Right cardiac atrium (tissue), 5 donors: ENCODE measurements at places on chromosomes 16 and 17. TPM values are rescaled to one million over a fixed set of nuclear protein-coding genes. Genes with fewer than 3 reads are reported as not detected.
A peak's percentile ranks its signal among the peaks of the same experiment; 100 is the strongest.

The CACNG4 gene
- total RNA-seq = 0.09 TPM

DNA sequence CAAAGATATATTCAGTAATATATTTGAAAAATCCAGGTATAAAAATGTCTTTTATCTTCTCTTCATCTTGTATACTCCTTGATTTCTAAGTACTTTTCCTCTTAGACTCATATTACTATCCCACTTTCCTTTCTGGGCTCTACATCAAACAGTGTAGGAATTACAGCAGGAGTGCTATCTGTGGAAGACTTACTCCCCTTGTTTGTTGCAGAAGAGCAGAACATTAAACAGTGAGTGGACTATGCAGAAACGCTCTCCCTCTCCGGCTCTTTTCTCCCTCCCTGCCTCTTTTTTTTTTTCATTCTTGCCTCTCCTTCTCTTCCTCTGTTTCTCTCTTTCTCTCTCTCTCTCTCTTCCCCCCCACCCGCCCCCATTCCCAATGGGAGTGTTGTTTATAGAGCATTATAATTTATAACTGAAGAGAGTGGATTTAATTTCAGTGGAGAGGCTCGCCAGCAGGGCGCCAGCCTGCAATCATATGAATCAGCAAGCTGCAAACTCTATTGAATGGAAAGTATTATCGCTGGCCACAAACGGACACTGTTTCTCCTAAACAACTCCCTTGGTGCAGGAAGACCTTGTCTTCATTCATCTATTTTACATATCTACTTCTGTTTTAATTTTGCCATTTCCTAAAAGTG lies 242.3 kb upstream of the TBX2 start:
- DNase-seq = no peak

DNA sequence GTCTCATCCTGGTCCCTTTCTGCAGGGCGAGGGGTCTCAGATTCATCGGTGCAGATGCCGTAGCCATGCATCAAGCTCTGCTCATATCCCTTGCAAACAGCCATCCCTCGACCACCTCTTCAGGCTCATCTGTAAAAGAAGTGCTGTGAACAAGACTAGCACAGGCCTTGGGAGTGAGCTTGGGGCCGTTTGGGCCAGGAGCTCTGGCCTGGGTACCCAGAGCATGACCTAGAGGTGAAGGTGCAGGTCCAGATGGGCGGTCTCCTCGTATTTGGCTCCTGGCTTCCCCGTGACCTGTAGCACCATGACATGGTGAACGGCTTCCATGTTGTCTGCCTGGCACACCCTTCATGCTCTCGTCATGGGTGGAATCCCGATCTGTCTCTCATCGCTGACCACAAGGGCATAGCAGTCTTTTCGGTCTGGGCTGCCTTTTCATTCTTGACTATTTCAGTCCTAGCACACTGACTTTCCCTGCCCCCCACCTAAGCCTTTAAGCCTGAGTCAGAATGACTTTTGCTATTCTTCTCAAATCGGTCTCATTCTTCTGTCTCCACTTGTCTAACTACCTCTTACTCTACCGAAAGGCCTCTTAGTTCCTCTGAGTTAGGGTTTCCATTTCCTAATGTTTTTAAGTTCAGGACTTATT lies 216.0 kb downstream of the FOXL1 start:
- no peak for DNase-seq

- DNase-seq = no peak
Observed at GRCh38 chr16:77890075-77890474, 101.7 kb downstream of the VAT1L start.

DNA sequence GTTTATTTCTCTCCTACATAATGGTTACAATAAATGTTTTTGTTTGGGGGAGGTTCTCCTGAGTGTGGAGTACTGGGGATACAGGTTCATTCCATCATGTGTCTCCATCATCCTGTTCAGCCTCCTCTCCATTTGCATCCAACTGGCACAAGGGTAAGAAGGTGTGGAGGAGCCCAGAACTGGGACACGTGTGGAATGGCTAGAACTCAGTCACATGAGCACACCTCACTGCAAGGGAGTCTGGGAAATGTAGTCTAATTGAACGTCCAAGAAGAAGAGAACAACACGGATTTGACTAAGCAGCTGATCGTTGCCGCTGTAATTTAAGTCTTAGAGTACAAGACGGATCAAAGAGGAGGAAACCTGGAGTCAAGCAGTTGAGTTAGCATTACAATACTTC lies 6.1 kb downstream of the OR1A1 start:
- DNase-seq = no peak

DNA sequence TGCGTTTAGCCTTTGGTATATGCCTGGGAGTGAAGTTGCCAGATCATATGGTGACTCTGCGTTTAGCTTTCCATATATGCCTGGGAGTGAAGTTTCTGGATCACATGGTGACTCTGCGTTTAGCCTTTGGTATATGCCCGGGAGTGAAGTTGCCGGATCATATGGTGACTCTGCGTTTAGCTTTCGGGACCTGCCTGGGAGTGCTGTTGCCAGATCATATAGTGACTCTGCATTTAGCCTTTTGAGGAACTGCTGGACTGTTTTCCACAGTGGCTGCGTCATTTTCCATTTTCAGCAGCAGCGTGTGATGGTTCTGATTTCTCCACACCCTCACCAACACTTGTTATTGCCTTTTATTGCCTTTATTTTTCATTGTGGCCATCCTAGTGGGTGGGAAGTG lies 73.0 kb downstream of the OR1D5 start:
- DNase-seq = no peak

DNA sequence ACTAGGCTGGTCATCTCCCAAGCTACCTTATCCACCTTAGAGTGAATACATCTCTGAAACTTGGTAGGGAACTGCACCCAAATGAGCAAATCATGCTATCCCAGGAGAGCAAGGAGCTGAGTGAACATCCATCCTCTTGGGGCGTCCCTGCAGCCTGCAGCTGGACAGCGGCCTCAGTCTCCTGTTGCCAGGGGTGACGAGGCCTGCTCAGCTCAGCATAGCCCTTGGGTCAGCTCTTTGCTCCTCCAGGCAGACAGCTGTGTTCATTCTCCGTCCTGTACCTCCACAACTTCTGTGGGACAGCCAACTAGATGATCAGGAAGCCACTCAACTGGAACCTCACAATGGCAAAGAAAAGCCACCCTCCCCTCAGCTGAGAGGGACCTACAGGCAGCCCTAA lies 111.9 kb downstream of the SOCS1 start:
- DNase-seq = no peak

The SNX20 gene
- total RNA-seq = 1.4 TPM

- no peak for DNase-seq
Observed at GRCh38 chr16:28477311-28477920, 5.3 kb upstream of the NPIPB7 start.

DNA sequence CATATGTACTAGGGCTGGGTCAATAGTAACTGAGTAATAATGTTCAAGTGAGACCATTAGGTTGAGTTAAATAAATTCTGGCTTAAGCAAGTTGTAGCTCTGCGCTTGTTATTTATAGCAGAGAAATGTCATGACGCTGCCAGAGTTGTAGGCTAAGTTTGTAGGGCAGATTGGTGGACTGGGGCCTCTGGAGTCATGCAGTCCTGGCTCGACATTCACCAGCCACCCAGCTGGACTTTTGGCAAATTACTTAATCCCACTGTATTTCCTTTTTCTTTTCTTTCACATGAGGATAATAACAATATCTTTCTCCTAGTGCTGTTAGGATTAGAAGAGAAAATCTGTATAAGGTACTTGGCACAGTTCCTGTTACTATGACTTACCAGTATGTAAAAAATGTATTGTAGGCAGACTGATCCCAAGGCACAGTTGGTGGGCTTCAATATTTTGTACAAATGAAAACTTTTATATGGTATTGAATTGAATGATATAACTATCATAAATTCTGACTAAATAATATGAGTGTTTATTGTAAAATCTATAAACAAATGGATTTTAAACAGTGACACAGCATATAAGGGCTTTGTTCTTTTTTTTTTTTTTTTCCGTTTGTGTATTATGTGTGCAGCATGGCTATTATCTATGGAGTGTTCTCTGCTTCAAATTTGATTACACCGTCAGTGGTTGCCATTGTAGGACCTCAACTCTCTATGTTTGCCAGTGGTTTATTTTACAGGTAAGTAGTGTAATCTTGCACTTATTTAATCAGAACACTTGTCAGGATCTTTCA lies 2.6 kb downstream of the MFSD11 start:
- DNase-seq = peak; percentile 61

- no peak for DNase-seq
Observed at GRCh38 chr16:78805556-78805955, 706.1 kb downstream of the WWOX start.

GRCh38 chr17:80931421-80932265 lies 60.0 kb upstream of the CHMP6 start:
- no peak for DNase-seq

The KRTAP1-1 gene
- not detected for total RNA-seq

DNA sequence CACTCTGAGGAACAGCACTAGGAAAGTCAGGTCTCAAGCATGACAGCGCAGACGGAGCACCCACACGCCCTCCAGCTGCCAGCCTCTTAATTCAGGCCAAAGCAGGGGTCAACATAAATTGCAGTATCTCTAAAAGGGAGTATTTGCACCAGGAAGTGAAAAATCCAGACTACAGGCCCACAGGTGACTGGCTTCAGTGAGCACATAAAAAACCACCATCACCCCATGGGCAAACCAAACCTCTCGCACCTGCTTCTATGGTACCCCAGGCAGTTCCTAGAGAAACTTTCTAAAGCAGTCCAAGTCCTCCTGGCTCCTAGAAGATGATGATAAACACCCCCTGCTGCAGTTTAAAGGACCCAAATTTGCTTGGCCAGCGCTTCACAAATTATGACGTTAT lies 129.8 kb downstream of the ZNF423 start:
- no peak for DNase-seq

The ACSM2A gene
- not detected for total RNA-seq

The FAM20A gene
- 2.0 TPM for total RNA-seq

DNA sequence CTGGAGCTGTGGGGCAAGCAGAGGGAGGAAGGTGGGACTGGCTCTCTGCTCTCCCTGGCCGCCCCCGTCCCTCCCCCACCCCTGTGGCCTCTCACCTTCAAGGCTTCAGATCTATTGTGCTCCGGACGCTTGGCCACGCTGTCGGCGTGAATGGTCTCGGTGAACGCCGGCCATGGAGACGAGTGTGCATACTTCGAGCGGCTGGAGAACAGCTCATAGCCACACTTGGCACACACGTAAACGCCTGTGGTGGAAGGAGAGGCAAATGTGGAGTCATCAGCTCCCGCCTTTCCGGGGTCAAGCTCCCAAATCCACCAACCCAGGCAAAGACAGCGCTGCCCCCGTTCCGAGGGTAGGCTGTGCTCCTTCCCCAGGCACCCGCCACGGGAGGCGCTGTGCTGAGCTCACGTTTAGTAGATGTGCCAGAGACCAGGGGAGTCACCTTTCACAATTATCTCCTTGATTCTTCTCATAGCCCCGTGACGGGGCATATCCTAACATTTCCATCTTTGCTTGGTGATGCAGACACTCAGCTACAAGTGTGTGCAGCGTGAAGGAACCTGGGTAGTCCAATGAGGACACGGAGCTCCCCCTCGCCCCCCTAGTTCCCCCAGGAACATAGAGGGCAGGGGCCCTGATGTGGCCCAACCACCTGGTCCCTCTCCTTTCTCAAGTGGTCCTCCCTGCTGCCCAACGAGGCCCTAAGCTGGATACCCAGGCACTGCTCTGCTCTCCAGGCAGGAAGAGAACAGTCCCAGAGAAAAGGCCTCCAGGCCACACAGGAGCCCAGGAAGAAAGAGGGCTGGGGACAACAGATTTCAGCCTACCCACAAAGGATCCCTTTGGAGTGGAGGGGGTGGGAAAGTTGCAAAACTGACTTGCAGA lies 1.6 kb downstream of the MSRB1 start:
- peak; percentile 69 for DNase-seq

DNA sequence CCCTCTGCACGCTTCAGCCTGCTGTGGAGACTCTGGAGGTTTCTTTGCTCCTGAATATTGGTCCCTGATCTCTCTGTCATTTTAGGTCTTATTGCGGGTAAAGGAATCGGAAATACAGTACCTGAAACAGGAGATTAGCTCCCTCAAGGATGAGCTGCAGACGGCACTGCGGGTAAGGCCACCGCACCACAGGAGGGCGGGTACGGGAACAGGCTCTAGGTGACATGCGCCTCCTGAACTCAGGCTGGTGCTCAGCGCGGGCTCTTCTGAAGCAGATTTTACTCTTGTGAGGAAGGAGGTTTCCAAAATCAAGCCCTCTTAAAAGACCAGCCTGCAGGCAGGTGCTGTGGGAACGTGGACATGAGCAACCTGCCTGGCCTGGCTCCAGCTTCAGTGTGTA lies 29.8 kb downstream of the PLD6 start:
- peak; percentile 25 for DNase-seq

DNA sequence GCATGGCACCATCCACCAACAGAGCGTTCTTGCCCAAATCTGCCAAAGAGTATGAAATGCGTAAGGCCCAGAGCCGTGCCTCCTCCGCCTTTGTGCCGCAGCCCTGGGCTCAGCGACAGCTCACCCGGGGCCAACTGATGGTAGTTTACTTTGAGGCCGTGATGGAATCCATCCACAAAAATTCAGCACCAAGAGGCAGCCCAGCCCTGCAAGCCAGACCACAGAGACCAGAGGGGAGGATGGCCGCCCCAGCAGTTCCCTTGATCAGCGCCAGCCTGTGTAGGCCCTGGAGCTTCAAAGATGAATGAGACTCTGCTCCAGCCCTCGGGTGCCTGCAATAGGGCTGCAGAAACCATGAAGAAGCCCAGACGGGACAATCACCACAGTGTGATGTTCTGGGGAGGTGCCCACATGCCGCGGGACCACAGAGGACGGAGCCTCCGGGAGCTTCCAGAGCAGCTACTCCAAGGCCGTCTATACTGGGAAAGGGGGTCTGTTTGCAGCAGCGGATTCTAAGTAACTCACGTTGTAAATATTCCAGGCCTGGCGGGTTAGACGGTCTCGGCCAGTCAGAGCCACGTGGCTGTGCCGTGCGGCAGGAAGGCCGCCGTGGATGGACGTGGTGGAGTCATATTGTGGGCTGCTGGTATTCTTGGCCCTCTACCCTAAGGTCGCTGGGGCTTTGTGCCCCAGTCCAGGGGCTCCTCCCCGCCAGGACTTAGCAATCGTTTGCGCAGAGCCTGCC lies 80.3 kb downstream of the RBFOX3 start:
- DNase-seq = no peak

The TLCD1 gene
- total RNA-seq = 3.8 TPM

The TMEM208 gene
- 26.2 TPM for total RNA-seq

GRCh38 chr16:48158296-48158695 lies 2.5 kb upstream of the ABCC12 start:
- DNase-seq = no peak

DNA sequence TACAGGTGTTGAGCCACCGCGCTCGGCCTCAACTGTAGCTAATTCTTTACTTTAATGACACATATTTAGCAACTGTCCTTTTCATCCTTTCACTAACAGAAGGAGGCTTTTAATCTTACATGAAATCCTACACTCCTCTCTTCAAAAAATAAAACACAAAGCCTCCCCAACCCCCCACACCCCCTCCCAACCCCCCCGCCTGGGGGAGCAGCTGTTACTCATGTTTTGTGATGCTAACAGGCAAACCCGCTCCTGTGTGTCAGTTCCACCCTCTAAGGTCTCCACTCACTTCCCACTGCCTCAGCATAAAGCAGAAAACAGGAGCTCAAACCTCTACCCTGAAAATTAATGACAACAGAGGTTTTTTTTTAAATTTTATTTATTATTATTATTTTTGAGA lies 55.4 kb upstream of the SLC25A19 start:
- DNase-seq = no peak
